ENCODE measurements at places on chromosomes 12 and 14.

- DNase-seq: no peak
Measured at GRCh38 chr12:2582631-2583030, 212.1 kb upstream of the FKBP4 start.

DNA sequence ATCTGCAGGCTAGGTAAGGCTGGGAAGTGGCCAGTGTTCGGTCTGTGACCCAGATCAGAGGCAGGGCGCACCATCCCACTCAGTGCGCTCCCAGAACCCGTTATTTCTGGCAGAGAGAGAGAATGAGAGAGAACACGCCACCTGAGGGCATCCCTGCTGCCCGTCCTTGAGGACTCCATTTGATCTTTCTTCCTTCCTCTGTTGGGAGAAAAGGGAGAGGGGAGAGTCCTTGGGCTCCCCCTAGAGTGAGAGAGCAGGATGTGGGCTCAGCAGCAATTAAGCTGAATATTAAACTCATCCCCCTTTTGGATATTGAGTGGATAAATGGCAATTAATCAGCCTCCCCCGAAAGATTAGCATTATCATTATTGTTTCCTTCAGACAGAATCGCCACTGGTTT, 70.6 kb downstream of the IFT43 start:
- DNase-seq: no peak

DNA sequence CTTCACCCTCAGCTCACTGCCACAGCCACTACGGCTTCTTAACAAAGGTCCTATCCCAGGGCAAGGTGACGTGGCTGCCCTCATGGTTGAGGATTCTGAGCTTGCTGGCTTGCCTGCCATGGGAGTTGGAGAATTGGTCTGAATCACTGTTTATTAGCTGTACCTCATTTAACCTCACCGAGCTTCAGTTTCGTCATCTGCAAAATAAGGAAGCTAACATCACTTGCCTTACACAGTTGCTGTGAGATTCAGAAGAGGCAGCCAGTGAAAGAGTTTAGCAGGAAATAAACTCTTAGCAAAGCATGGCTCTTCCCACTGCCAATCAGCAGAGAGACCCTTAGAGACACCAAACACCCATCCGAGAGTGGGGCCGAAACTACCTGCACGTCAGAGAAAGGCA, 90.1 kb upstream of the KCNA1 start:
- no peak for DNase-seq

DNA sequence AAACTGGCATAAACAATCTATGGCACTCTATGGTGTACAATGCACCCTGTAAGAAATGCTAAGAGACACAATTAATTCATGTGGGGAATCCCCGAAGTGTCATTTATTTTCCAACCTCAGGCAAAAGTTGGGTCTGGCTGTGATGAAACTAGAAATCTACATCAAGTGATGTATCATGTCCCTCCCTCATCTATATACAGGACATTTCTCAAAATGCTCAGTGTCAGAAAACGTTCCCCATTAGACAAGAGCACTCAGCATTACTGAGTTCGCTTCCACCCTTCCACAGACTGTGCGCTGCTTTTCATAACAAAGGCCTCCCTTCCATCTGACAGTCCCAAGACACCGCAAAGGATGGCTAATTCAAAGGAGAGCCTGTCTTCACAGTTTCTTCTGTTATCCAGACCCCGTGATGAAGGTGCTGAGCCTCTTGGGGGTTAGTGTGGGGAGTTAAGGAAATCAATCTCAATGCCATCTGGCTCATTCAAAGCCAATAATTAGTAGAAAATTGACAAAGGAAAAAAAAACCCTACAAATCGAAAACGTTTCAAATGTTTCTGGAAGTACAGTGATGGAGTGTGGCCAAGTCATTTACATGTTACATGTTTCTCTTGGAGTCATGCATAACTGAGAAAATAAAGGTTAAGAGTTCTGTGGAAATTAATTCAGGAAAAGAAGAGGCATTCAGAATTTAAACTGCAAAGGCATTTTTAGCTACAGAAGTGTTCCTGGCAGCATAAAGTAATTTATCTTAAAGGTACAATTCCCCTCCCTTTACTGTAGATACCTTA, 7.5 kb downstream of the CCDC88C start:
- no peak for DNase-seq

DNA sequence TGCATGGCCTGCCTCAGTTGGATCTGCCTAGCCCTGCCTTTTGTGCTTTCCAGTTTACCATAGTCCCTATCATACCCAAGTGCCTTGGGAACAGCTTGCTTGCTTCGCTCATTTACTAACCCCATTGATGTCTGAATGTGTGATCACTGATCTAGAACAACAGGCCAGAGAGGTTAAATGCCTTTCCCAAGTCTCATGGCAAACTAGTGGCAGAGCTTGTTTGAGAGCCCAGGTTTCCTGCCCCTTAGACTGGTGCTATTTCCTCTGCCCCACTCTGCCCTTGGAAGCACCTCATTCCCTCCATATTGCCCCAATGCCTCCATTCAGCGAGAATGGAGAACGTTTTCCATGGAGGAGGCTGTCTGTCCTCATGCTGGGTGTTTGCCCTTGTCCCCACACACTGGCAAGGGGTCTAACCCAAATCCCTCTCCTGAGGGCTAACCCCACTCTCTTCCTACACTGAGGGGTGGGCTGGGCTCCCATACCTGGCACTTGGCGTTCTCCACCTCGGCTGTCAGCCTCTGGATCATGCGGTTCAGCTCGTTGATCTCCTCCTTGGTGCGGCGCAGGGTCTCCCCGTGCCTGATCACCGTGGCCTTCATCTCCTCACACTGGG, 19.8 kb downstream of the KRT7 start:
- no peak for DNase-seq

All from stimulated activated CD8-positive, alpha-beta memory T cell treated with anti-CD3 and anti-CD28 coated beads, Interleukin-2, amount 100 ng/mL, for 1 hour (primary cell).